Activated CD4-positive, alpha-beta T cell treated with anti-CD3 and anti-CD28 coated beads, Interleukin-2, amount 10 ng/mL, durations not matched to agents 24 days and 14 days (primary cell): ENCODE measurements at places on chromosomes 13 and 19. TPM values are rescaled to one million over a fixed set of nuclear protein-coding genes. Genes with fewer than 3 reads are reported as not detected.

DNA sequence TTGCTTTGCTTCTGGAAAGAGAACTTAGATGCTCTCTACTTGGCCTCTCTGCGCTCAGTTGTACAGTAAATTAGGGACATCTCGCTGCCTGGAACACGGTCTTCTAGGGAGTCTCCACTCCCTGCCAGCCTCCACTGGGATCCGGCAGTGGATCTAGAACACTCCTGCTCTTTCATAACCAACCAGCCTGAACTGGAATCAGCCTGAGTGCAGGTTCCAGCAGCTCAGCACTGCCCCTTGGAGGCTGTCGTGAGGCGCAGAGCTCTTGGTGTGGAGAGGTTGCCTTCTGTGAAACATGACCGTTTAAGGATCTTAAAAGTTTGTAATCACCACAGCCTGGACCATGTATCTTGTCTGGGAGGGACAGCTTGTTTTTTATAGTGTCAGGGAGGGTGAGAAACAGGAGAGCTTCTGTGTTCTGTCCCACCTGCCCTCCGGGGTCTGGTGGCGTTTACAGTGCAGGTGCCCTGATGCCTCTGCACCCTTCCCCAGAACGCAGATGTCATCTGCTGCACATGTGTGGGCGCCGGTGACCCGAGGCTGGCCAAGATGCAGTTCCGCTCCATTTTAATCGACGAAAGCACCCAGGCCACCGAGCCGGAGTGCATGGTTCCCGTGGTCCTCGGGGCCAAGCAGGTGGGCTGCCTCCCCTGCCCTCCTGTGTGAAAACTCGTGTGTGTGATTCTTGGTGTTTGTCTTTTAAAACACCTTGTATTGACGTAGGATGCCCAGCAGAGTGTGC lies 24.8 kb downstream of the UPF1 start:
- H3K27ac ChIP-seq, result no peak overlapping the region
- no peaks in the 10 kb centered on the region for H3K4me1 ChIP-seq
- no peak overlapping the region for H3K4me3 ChIP-seq

DNA sequence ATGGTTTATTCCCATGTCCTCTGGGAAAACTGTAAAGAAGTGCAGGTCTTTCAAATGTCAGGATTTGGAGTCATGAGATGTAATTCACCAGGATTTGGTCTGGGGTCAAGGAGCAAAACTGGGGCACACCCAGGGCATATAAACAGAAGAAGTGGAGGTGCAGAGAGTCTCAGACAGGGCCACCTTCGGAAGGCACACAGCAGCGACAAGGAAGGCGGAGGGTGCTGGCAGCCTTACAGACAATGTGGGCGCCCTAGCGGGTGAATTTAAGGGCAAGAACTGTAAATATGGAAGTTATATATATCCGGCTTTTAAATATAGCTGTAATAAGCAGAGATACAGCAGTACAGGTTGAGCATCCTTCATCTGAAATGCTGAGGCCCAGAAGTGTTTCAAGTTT lies 31.2 kb downstream of the DHRS12 start:
- no peaks in the 10 kb centered on the region for H3K4me1 ChIP-seq
- no peak for DNase-seq
- no peak overlapping the region for H3K27ac ChIP-seq
- no peaks in the 10 kb centered on the region for H3K27me3 ChIP-seq
- H3K4me3 ChIP-seq, result no peak overlapping the region

DNA sequence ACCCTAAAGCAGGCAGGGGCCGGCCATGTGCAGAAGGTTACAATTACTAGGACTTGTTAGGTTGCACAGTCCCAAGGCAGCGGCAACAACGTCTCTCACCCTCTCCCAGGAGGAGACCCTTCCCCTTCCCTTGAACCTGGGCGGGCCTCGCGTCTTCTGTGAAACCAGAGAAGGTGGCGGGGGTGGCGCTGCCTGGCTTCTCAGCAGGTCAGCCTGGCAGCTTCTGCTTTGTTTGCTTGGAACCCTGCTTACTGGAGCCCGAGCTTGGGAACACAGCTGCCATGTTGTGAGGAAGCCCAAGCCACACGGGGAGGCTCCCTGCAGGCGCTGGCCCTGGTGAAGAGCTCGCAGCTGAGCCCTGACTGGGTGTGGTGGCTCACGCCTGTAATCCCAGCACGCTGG lies 15.5 kb downstream of the MKNK2 start:
- no peak for DNase-seq
- H3K4me3 ChIP-seq, result no peak overlapping the region
- no peak overlapping the region for H3K27ac ChIP-seq
- peaks cover 19% of the 10 kb centered on the region for H3K36me3 ChIP-seq
- H3K4me1 ChIP-seq, result peaks cover 25% of the 10 kb centered on the region

DNA sequence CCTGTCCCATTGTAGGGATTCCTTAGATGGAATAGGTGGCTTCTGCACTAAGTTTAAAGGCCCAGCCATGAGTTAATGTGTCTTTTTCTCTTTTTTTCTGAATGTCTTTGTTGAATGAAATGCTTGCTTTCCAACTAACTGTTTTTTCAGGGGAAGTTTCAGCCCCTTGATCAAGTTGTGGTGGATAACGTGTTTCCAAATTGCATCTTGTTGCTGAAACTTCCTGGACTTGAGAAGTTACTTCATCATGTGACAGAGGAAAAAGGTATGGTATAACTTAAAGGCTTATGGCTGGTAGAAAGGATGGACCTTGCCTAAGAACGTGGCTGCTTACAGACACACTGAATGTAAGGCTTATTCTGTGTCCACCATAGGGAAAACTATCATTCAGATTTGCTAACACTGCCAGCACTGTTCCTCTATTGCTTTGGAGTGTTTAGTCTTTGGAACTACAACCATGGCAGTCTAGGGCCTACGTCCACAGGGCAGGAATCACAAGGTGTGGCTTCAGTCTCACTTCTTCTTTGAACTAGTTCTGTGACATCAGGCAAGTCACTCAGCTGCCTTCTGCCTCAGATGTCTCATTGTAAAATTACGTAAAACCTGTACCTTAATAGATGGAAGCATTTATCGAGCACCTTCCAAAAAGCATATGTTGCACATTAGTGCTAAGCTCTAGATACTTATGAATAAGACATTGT lies 25.3 kb downstream of the RNASEH2B start:
- H3K4me1 ChIP-seq, result no peaks in the 10 kb centered on the region
- H3K27me3 ChIP-seq, result no peaks in the 10 kb centered on the region
- no peak overlapping the region for H3K4me3 ChIP-seq
- H3K27ac ChIP-seq, result no peak overlapping the region

GRCh38 chr13:47555235-47555634 lies 445.8 kb downstream of the SUCLA2 start:
- H3K36me3 ChIP-seq, result no peaks in the 10 kb centered on the region
- no peak overlapping the region for H3K4me3 ChIP-seq
- no peak for DNase-seq
- H3K27me3 ChIP-seq, result no peaks in the 10 kb centered on the region
- no peaks in the 10 kb centered on the region for H3K4me1 ChIP-seq

GRCh38 chr19:57016076-57016475 lies 103.7 kb upstream of the USP29 start:
- no peak overlapping the region for H3K4me3 ChIP-seq
- peaks cover 2% of the 10 kb centered on the region for H3K36me3 ChIP-seq
- no peak overlapping the region for H3K27ac ChIP-seq
- H3K4me1 ChIP-seq, result no peaks in the 10 kb centered on the region
- DNase-seq, result no peak

GRCh38 chr13:35140831-35141230 lies 198.8 kb downstream of the NBEA start:
- peaks cover 18% of the 10 kb centered on the region for H3K4me1 ChIP-seq
- no peak overlapping the region for H3K27ac ChIP-seq
- no peak overlapping the region for H3K4me3 ChIP-seq
- no peak for DNase-seq

DNA sequence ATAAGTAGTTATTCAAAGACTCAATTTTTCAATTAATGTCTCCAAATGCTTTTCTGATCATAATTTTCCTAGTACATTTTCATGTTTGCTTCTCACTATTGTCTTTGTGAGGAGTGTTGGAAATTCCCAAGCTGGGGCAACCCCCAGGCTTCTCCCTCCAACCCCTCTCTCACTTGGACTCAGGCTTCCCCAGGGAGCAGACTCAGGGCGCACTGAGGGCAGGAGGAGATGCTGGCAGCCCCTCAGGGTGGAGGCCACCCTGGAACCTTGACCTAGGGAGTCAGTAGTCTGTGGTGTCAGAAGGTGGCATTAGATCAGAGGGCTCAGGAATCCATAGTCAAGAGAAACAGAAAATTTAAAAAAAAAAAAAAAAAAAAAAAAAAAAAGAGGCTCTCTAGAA lies 86.5 kb upstream of the IRS2 start:
- no peaks in the 10 kb centered on the region for H3K36me3 ChIP-seq
- H3K4me1 ChIP-seq, result no peaks in the 10 kb centered on the region
- peak; percentile 8 for DNase-seq
- peaks cover 14% of the 10 kb centered on the region for H3K27me3 ChIP-seq

DNA sequence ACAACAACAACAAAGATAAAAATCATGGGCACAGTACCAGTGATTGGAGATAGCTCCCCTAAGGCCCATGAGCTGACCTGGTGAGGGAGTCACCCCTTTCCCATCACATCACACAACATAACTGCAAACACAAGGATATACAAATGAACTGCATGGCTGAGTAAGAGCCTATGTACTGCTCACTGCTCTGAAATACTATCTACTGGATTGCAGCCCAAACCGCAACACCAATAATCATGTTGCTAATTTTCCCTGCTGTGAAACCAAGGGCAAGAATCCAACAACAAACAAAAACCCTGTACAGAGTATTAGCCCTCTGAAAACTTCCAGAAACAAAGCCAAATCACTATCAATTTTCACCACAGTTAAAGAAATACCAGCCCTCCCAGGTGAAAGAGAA lies 1893.2 kb downstream of the PCDH9 start:
- no peak overlapping the region for H3K4me3 ChIP-seq
- DNase-seq, result no peak
- H3K36me3 ChIP-seq, result no peaks in the 10 kb centered on the region
- H3K4me1 ChIP-seq, result no peaks in the 10 kb centered on the region
- H3K27me3 ChIP-seq, result no peaks in the 10 kb centered on the region

DNA sequence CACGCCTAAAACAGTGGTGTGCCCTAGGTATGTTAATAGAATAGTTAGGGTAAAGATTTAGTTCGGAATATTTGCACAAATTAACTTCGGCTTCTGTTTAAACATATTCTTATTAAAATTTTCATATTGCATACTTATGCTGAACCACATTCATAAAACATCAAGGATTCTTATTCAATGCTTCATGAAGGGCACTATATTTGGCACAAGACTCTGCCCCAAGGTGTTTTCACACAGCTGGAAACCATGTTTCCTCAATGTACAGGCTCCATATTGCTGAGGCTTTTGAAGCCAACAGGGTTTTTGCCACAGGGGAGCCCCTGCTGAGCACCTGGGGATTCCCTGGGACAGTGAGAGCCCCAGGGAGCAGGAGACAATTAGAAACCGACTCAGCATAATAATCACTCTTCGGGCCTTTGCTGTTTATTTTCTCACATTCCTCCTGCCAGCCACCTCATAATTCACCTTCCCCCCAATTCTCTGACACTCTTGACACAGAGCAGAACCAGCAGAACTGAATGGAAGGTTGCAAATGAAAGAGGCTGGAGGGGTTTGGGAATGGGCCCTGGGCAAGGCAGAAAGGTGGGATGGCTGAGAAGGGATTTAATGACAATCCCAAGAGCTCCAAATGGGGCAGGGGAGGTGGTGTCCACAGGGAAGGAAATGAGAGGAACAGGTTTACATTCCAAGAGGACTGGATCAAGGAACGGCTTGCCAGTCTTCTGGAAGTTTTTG lies 72.3 kb upstream of the POMP start:
- no peak overlapping the region for H3K4me3 ChIP-seq
- H3K27ac ChIP-seq, result no peak overlapping the region
- DNase-seq, result no peak

DNA sequence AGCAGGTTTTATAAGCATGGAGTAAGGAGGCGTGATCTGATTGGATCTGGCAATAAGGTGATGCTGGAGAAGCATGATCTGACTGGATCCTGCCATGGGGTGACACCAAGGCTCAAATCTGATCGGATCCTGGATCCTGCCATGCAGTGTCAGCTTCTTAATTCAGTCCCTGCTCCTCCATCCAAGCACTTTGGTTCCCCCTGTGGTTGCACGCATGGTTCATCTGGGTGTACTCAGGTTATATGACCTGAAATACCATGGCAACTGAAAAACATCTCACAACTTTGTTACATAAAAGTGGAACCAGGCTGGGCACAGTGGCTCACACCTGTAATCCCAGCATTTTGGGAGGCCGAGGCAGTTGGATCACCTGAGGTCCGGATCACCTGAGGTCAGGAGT lies 17.6 kb upstream of the KLK4 start:
- peaks cover 2% of the 10 kb centered on the region for H3K4me1 ChIP-seq
- no peak overlapping the region for H3K4me3 ChIP-seq
- no peak for DNase-seq
- no peaks in the 10 kb centered on the region for H3K36me3 ChIP-seq
- H3K27me3 ChIP-seq, result peaks cover 16% of the 10 kb centered on the region
- no peak overlapping the region for H3K27ac ChIP-seq

DNA sequence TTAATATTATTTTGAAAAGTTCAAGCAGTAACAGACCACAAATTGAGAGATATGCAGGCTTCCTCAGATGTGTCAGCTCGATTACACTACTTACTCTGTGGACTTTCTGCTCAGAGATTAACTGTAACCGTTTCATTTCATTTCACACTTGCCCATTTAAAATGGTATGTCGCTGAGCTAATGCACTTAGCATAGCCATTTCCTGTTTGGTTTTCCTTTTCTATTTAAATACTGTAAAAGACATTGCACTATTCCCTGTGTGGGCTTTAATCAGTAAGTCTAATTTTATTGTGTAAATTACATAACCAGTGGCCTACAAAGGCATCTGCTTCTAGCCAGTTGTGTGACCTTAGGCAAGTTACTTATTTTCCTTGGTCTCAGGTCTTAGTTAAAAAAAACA lies 237.6 kb downstream of the LACC1 start:
- H3K4me1 ChIP-seq, result peaks cover 5% of the 10 kb centered on the region
- no peak overlapping the region for H3K27ac ChIP-seq
- peaks cover 4% of the 10 kb centered on the region for H3K27me3 ChIP-seq
- no peak overlapping the region for H3K4me3 ChIP-seq
- no peaks in the 10 kb centered on the region for H3K36me3 ChIP-seq
- DNase-seq, result peak; percentile 46

DNA sequence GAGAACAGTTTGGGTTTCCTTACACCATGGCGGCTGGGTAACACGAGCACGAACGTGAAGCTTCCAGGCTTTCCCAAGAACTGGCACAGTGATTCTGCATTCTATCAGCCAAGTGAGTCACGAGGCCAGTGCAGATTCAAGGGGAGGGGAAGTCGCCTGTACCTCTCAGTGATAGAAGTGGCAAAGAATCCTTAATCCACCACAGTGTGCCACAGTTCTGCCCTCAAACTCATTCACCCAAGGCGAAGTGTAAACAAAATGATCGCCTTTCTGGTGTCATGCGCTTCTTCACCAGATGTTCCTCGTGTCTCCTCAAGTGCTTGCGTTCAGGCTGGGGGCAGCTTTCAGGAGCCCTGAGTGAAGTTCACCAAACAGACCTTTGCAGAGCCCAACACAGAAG lies 24.9 kb upstream of the AMER2 start:
- H3K36me3 ChIP-seq, result no peaks in the 10 kb centered on the region
- DNase-seq, result no peak
- H3K27me3 ChIP-seq, result peaks cover 6% of the 10 kb centered on the region
- no peak overlapping the region for H3K4me3 ChIP-seq
- no peak overlapping the region for H3K27ac ChIP-seq
- no peaks in the 10 kb centered on the region for H3K4me1 ChIP-seq

The LCP1 gene
- 758 and 792 TPM in 2 replicates for total RNA-seq

The CACNA1A gene
- total RNA-seq, result 0.28 and 0.38 TPM in 2 replicates

The FBXO17 gene
- total RNA-seq, result not detected in 2 replicates

The LONP1 gene
- 220 and 240 TPM in 2 replicates for total RNA-seq

The NR1H2 gene
- 81.4 and 84.7 TPM in 2 replicates for total RNA-seq

The ZSWIM9 gene
- total RNA-seq, result 8.0 and 9.9 TPM in 2 replicates

The F7 gene
- not detected in 2 replicates for total RNA-seq

The WDR88 gene
- total RNA-seq, result not detected in 2 replicates
